ENCODE measurements at places on chromosomes 2 and 18. TPM values are rescaled to one million over a fixed set of nuclear protein-coding genes. Genes with fewer than 3 reads are reported as not detected.

Gene RAB3GAP1
- 129 TPM for total RNA-seq

Gene ATP8B1
- total RNA-seq: 40.2 TPM

Gene MOGAT1
- not detected for total RNA-seq

Gene ACKR3
- total RNA-seq: 44.4 TPM

Gene TDRD15
- total RNA-seq: under 0.01 TPM

Gene KLHL30
- 0.39 TPM for total RNA-seq

Gene ERICH2
- total RNA-seq: 0.43 TPM

Gene FAM210A
- total RNA-seq: 21.8 TPM

Gene SMAD2
- 77.4 TPM for total RNA-seq

Gene SCTR
- not detected for total RNA-seq

Gene NEUROD1
- not detected for total RNA-seq

Gene MBD5
- total RNA-seq: 48.1 TPM

Gene RBM44
- total RNA-seq: 1.6 TPM

Gene TMEFF2
- not detected for total RNA-seq

Gene G6PC2
- not detected for total RNA-seq

Gene NPHP1
- 11.8 TPM for total RNA-seq

Gene CCDC74A
- 6.9 TPM for total RNA-seq

Gene CROCC2
- total RNA-seq: under 0.01 TPM

Gene KRTCAP3
- not detected for total RNA-seq

Gene CERKL
- total RNA-seq: 0.32 TPM

Gene GPR39
- total RNA-seq: 1.3 TPM

Gene DNAJC5G
- not detected for total RNA-seq

Gene LCT
- total RNA-seq: 0.22 TPM

Gene NGEF
- total RNA-seq: 9.9 TPM

Gene LONRF2
- total RNA-seq: 0.39 TPM

Gene PID1
- 15.4 TPM for total RNA-seq

Gene NAT8
- not detected for total RNA-seq

Gene ACMSD
- total RNA-seq: not detected

Gene ALPP
- total RNA-seq: not detected

Gene PROKR1
- total RNA-seq: 0.11 TPM

Gene MERTK
- 0.65 TPM for total RNA-seq

Gene BOLL
- total RNA-seq: not detected

Gene GALNT14
- 0.86 TPM for total RNA-seq

Gene HOXD3
- total RNA-seq: 6.4 TPM

Gene C2orf76
- total RNA-seq: 11.5 TPM

Gene CFAP65
- 0.22 TPM for total RNA-seq

Gene CENPO
- total RNA-seq: 13.6 TPM

Gene GPR75
- total RNA-seq: 4.5 TPM

Gene THOC1
- total RNA-seq: 56.7 TPM

Gene MDH1B
- total RNA-seq: 2.3 TPM

Gene KIF1A
- under 0.01 TPM for total RNA-seq

Gene IHH
- total RNA-seq: not detected

Measured in articular chondrocyte of knee joint (primary cell).